ENCODE measurements at places on chromosomes 2 and 18.

- DNase-seq = no peak
These were observed 31.6 kb downstream of the B3GNT2 start for GRCh38 chr2:62227386-62228075.

DNA sequence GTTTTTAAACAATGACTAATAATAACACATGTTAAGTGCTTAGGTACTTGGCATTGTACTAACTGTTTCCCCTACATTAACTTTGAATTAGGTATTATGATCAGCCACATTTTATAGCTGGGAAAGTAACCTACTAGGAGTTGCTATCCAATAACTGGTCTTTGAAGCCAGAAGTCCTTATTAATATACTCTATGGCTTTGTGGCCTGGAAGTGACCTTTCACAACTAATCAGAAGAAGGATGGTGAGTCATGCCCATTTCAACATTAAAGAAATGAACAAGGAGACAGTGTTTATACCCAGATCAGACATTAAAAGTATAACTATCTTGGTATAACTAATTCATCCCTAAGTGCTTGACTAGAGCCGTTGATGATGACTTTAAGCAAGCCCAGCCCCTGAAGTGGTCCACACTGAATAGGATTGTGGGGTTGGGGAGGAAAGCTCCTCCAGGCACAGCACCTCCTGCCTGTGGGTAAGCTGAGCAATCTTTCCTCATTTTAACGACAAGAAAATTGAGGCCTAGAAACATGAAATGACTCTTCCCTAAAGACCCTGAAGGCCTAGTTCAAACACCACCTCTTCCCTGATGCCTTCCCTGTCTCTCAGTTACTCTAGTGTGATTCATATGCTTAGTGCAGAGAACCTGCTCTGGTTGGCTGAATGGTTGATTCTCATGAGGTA lies 71.6 kb upstream of the RFX8 start:
- no peak for DNase-seq

DNA sequence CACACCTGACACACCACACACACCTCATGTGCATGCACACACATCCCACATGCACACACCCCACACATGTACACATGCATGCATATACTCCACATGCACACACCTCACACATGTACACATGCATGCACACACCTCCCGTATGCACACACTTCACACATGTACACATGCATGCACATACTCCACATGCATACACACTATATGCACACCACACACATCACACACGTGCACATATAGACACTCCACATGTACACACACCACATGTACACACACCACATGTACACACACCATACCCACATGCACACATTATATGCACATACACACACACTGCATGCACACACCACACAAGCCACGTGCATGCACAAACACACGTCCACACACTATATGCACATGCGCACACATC lies 100.5 kb downstream of the SEPTIN10 start:
- no peak for DNase-seq

DNA sequence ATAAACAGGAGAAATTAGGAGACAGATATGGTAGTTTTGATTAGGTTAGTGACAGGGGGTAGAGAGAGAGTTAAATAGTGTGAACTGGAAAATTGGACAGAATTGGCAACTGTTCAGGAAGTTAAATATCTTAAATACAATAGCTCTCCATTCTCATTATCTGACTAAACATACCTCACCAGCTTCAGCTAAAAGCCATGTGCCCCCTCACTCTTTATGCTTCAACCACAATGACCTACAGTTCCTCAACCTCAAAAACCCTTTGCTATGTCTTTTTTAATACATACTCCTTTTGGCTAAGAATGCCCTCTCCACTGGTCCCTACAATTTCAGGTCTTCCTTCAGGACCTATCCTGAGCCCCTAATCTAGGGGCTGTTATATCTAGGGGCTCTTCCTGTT lies 740.2 kb upstream of the ZEB2 start:
- no peak for DNase-seq

- no peak for DNase-seq
These were observed 37.9 kb upstream of the CTAGE1 start for GRCh38 chr18:22455425-22456115.

DNA sequence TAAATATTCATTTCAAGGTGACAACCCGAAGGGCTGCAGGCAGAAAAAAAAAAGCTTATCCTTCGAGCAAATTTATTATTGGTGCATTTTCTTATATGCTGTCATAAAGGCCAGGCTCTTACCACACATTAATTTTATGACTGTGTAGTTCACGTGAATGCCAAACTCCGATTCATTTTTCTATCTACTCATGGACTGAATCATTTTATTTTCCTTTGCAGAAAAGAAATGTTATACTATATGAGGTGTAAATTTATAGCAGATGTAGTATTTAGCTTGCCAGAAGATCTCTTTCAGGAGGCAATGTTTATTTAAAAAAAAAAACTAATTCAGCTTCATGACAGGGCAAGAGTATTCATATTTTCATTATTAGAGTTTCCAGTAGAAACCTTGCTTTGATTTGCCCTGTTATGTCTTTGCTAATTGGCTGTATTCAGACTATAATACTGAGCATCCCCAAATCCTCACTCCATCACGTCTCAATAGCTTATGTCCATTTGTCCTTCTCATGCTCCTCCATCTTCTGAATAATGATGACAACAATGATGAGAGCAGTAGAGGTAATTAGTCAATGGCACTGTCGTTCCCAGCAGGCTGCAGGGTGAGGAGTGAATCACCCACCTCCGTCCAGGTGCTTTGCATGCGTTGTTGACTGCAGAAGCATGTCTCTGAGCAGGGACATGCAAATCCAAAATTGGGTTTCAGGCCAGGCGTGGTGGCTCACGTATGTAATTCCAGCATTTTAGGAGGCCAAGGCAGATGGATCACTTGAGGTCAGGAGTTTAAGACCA lies 101.1 kb upstream of the RAB12 start:
- no peak for DNase-seq

DNA sequence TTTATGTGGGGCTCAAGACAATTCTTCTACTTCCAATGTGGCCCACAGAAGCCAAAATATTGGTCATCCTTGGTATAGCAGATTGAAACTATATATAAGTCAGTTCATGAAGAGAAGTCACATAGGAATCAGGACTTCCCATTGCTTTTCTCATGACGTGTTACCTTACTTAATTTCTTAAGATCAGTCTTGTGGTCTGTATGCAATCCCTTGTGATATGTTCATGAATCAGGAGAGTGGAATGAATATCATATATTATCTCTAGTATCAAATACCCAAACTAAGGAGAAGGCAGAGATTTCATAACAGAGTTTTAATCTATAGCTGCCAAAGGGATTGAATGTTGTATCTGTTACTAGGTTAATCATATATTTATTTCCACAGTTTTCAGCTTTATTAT lies 1390.4 kb downstream of the SUCLG1 start:
- no peak for DNase-seq

- DNase-seq = no peak
These were observed 99.5 kb upstream of the GATA6 start for GRCh38 chr18:22069916-22070315.

GRCh38 chr2:234626566-234627130 lies 129.8 kb upstream of the ARL4C start:
- DNase-seq = no peak

DNA sequence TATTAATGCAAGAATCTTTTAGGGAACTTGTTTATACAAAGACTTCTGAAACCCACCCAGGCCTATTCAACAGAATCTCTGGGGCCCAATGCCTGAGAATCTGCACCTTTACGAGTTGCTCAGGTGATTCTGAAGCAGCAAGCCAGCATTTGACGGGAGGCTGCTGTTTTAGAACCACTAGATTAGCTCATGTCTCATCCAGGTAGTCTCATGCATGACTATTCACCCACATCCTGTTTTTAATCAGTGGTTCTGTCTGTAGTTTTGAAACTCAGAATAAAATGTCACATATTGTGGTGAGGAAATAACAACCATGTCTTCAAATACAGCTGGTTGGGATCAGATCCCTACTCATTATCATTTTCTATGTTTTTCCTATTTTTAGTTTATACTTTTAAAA lies 39.5 kb downstream of the CYTIP start:
- DNase-seq = peak; percentile 66

GRCh38 chr18:21448299-21448698 lies 152.2 kb downstream of the ESCO1 start:
- no peak for DNase-seq

DNA sequence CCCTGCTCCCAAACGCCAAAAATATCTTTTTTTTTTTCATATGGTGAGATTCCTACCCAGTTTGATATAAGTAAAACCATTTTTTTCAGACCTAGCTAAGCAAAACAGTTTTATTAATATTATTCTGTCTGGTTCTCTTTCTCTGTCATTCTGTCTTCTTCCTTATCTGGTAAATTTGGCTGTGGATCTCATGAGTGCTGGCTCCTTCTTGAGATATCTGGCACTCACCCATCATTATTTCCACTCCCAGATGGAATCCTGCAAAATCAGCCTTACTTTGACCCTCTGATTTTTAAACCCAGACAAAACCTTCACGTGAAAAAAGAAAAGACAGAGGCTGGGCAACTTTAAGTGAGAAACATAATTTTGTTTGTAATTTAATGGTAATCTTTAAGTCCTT lies 373.6 kb downstream of the NYAP2 start:
- no peak for DNase-seq

DNA sequence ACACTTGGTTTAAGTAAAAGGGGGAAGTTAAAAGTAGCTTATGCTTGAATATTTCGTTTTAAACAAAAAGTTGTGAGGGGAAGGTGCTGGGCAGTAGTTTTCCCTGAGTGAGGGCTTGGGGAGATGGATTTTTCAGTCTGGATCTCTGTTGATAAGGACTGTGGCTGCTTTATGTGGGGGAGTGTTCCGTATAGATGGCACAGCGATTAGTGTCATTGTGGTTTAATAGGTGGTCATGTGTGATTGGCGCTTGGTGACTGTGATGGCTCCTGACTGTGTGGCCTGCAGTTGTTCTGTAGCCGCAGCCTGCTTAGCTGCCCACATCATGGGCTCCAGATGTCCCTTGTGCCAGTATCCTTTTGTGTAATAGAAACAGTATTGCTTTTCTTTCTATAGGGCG lies 156.2 kb downstream of the WDSUB1 start:
- DNase-seq = no peak

GRCh38 chr18:51398104-51398503 lies 200.6 kb upstream of the MEX3C start:
- no peak for DNase-seq

- no peak for DNase-seq
These were observed 25.6 kb upstream of the ZNF407 start for GRCh38 chr18:74571895-74572680.

DNA sequence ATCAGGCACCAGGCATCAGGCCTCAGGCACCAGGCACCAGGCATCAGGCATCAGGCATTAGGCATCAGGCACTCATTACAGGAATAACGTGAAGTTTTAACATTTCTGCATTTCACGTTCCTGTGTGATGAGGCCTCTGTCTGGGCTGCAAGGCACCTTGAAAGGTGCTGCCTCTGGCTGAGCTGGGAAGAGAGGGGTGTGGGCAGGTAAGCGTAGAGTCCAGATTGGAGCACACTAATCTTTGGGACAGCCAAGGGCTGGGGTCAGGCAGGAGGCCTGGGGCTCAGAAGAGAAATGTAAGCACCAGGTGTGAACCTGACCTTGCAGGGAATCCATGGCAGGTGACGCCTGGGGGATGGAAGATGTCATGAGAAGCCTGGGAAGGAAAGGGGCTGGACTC lies 25.3 kb upstream of the SNTG2 start:
- DNase-seq = no peak

DNA sequence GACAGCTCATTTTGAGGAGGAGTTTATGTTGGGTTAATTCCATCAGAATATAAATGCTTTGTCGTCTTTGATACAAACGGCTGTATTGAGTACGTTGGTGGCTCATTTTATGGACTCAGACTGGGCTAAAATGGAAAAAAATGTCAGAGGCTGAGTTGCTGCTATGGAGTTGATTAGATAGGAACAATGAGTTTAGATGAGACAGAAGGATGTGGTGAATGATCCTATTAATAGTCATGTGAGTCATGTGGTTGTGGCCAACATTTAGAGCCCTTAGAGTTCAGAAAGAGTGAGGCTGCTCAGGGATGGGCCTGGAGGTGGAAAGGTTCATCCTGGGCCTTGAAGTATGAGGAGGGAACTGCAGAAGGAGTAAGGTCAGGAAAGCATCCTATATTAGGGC lies 434.2 kb downstream of the MEIS1 start:
- DNase-seq = no peak

- no peak for DNase-seq
These were observed 24.7 kb downstream of the PKDCC start for GRCh38 chr2:42072349-42073118.

- no peak for DNase-seq
These were observed 13.0 kb upstream of the CXCR1 start for GRCh38 chr2:218179782-218180181.

GRCh38 chr2:133635131-133635530 lies 66.9 kb upstream of the NCKAP5 start:
- no peak for DNase-seq

DNA sequence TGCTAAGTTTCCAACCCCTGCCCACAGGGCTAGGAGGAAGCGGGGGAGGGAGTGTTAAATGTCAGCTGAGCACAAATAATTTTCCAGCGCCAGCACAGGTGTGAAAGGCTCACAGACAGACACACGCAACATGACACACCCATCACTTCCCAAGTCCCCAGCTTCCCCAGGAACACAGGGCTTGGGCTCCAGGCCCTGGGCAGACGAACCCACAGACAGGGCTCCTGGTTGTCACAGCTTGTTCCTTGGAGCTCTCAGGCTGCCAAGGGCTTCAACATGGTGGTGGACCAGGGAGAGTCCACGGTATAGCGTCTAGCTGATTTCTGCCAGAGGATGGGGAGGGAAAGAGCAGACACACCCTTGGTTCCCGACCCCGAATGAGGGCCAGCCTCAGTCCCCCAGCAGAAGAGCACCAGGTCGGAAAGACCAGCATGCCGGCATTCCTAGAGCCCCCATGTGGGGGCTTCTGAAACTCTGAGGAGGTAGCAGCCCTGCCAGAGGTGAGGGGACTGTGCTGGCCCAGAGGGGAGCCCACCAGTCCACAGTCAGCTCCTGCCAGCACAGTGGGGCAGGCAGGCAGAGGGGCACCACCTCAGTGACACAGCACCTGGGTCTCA lies 1.9 kb downstream of the DUSP2 start:
- peak; percentile 45 for DNase-seq

- DNase-seq = no peak
These were observed 9.7 kb upstream of the CUL3 start for GRCh38 chr2:224594840-224595239.

DNA sequence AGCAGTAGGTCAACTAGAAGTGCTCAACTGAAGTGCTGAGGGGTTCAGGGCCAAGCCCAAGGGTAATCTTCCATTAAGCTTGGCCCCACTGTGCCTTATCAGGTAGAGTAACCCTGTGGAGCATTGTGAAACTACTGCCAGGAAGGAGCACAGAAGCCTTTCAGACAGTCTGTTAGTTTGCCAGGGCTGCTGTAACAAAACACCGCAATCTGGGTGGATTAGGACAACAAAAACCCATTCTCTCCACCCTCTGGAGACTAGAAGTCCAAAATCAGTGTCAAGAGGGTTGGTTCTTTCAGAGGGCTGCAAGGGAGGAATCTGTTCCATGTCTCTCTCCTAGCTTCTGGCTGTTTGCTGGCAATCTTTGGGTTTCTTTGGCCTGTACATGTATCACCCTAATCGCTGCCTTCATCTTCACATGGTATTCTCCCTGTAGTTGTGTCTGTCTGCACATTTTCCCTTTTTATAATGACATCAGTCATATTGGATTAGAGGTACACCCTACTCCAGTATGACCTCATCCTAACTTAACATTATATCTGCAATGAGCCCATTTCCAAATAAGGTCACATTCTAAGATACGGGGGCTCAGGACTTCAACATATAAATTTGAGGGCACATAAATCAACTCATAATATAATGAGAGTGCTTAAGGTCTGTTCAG lies 21.2 kb downstream of the VIT start:
- no peak for DNase-seq

GRCh38 chr2:232363784-232364615 lies 14.6 kb upstream of the ALPP start:
- no peak for DNase-seq
